MV-4-11 (cell line): ENCODE measurements at places on chromosomes 5 and 9.

DNA sequence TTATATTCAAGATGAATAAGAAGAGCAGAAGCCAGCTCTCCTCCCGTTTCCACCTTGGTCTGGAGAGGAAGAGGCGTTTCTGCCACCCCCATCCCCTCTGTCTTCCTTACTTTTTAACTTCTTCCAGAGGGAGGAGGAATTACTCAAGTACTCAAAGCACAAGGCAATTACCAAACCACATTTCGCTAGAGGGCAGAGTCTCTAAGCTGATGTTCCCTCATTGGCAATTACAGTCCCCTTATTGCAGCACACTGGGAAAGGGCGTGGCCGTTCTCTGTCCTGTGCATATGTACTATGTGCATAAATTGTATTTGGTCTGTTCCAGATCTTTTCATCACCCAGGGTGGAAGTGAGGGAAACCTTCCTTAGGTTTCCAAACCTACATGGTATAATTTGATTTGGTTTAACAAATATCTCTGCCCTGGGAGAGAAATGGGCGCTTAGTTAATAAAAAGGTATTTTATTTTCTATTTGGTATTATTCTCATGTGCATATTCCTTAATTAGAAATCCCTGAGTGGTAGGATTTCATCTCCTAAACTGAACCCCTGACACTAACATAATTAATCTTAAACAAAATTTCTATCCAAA is 29.8 kb upstream of the ALDOB start:
- DNase-seq: peak; percentile 89

GRCh38 chr5:32545102-32545800 is 40.1 kb upstream of the SUB1 start:
- DNase-seq: no peak

DNA sequence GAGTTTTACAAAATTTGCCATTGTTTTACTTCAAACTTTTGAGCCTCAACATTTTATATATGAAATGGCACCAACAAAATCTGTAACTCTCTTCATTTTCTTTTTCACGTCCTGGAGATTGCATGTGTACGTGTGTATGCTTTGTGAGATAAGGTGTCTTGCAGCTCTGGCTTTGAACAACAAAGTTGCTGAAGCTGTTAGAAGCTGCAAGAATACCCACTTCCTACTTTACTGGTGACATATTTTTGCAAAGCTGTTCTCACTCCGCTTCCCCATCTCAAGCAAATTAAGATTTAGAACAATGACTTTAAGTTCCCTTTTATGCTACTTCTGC is 41.8 kb downstream of the FYB1 start:
- DNase-seq: peak; percentile 91

- peak; percentile 5 for DNase-seq
These were observed 55.3 kb upstream of the IL17B start for GRCh38 chr5:149434162-149435014.

GRCh38 chr5:154648706-154649105 is 106.5 kb upstream of the LARP1 start:
- peak; percentile 92 for DNase-seq

GRCh38 chr5:41414598-41414997 is 95.8 kb downstream of the PLCXD3 start:
- no peak for DNase-seq

- DNase-seq: no peak
These were observed 161.5 kb downstream of the HSD17B3 start for GRCh38 chr9:96140296-96141127.
